Ascending aorta (tissue), 2 donors: ENCODE measurements at places on chromosomes 6 and 20. TPM values are rescaled to one million over a fixed set of nuclear protein-coding genes. Genes with fewer than 3 reads are reported as not detected.

DNA sequence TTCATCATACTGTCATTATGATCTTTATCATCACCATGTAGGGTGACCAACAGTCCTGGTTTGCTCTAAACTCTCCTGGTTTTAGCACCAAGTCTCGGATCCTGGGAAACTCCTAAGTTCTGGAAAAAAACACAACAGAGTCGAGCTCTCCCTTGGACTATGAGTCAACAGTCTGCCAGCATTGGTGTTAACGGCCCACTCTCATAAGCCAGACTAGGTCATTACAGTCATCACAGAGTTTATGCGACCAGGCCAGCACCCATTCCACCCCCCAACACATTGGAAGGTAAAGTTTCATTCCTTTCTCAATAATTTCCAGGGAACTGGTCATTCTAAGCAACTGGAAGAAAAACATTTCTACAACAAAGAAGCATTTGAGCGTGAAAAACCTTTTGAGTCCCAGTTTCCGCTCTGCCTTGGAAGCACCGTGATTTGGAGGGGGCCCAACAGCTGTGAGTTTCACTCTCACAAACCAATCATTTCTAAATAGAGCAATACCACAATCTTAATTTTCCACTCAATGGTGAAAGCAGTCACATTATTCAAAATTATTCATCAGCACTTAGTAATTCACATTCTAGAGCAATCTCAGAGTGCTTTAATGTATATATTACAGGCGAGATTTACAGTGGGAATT lies 445.0 kb downstream of the CDH26 start:
- H3K27me3 ChIP-seq = no peaks in the 10 kb centered on the region
- no peaks in the 10 kb centered on the region for H3K4me1 ChIP-seq
- no peak for DNase-seq
- H3K27ac ChIP-seq = no peak overlapping the region
- H3K4me3 ChIP-seq = no peak overlapping the region

DNA sequence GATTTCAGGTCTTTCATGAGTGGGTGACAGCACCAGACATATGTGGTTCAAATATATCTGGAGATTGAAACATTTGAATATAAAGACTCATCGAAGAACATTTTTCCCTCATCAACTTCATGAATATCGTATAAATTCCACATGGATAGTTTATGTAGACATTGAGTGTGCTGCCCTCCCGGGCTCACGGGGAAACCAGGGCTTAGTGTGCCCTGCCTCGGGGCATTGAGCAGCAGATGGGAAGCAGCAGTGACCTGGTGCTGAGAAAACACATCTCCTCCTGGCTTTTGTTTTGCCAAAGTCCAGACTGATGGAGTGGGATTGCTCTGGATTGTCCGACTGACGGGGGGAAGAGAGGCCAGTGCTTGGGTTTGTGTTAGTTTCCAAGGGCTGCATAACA lies 17.8 kb upstream of the SLC2A12 start:
- no peaks in the 10 kb centered on the region for H3K36me3 ChIP-seq
- DNase-seq = no peak
- H3K4me3 ChIP-seq = no peak overlapping the region
- no peak overlapping the region for H3K27ac ChIP-seq

- no peaks in the 10 kb centered on the region for H3K27me3 ChIP-seq
- H3K36me3 ChIP-seq = no peaks in the 10 kb centered on the region
- no peak overlapping the region for H3K4me3 ChIP-seq
- DNase-seq = no peak
- peak overlapping the region; percentile 78 for H3K27ac ChIP-seq
- H3K4me1 ChIP-seq = peaks cover 45% of the 10 kb centered on the region
These were observed 152.4 kb downstream of the SASH1 start for GRCh38 chr6:148495029-148495428.

- H3K36me3 ChIP-seq = peaks cover 32% of the 10 kb centered on the region
- no peak for DNase-seq
- no peaks in the 10 kb centered on the region for H3K27me3 ChIP-seq
- H3K4me1 ChIP-seq = no peaks in the 10 kb centered on the region
These were observed 134.9 kb downstream of the SLC23A2 start for GRCh38 chr20:4866429-4866828.

GRCh38 chr6:67287566-67287965 lies 1347.5 kb upstream of the ADGRB3 start:
- no peak overlapping the region for H3K27ac ChIP-seq
- no peaks in the 10 kb centered on the region for H3K27me3 ChIP-seq
- H3K4me1 ChIP-seq = no peaks in the 10 kb centered on the region
- H3K4me3 ChIP-seq = no peak overlapping the region
- no peaks in the 10 kb centered on the region for H3K36me3 ChIP-seq

GRCh38 chr6:102670735-102671134 lies 1277.2 kb downstream of the GRIK2 start:
- no peak overlapping the region for H3K4me3 ChIP-seq
- H3K4me1 ChIP-seq = no peaks in the 10 kb centered on the region
- no peak overlapping the region for H3K27ac ChIP-seq
- H3K27me3 ChIP-seq = no peaks in the 10 kb centered on the region
- DNase-seq = no peak

DNA sequence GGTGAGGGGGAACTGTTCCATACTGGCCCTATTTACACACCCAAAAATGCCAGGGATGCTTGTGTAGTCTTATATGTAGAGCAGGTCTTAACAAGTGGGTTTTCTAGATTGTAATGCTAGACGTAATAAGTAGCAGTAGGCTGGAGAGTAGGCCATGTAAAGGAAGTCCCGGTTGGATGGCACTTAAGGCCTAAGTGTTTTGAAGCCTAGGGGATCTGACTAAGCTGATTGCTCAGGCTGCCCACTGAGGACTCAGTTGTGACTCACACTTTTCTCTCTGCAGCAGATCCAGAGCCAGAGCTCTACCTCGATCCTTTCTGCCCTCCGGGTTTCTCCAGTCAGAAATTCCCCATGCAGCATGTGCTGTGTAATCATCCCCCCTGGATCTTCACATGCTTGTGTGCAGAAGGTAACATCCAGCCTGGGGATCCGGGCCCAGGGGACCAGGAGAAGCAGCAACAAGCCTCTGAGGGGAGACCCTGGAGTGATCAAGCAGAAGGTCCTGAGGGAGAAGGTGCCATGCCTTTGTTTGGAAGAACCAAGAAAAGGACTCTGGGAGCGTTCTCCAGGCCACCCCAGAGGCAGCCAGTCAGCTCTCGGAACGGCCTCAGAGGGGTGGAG lies 26.6 kb downstream of the ZNF133 start:
- no peak overlapping the region for H3K27ac ChIP-seq
- H3K4me1 ChIP-seq = no peaks in the 10 kb centered on the region
- H3K27me3 ChIP-seq = no peaks in the 10 kb centered on the region

DNA sequence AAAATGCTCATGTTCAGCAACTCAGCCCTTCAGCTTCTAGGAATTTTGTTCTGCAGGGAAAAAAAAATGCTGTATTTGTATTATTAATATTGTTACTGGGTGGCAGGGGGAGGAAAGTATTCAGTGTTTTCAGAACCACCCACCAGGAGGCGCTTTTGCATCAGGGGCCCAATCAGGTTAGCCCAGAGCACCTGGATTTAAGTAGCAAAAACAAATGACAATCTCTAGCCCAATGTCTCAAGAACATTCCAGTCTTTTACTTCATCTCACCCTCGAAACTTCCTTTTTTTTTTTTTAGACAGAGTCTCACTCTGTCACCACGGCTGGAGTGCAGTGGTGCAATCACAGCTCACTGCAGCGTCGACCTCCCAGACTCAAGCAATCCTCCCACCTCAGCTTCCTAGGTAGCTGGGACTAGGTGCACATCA lies 635 bp upstream of the C20orf203 start:
- H3K36me3 ChIP-seq = no peaks in the 10 kb centered on the region
- no peaks in the 10 kb centered on the region for H3K27me3 ChIP-seq
- no peaks in the 10 kb centered on the region for H3K4me1 ChIP-seq

- H3K36me3 ChIP-seq = no peaks in the 10 kb centered on the region
- H3K4me1 ChIP-seq = peaks cover 4% of the 10 kb centered on the region
- H3K27ac ChIP-seq = no peak overlapping the region
These were observed 21.6 kb downstream of the KIF16B start for GRCh38 chr20:16551607-16552006.

GRCh38 chr20:16104783-16105182 lies 468.5 kb downstream of the KIF16B start:
- no peaks in the 10 kb centered on the region for H3K36me3 ChIP-seq
- DNase-seq = no peak
- no peaks in the 10 kb centered on the region for H3K27me3 ChIP-seq
- H3K4me3 ChIP-seq = no peak overlapping the region
- no peak overlapping the region for H3K27ac ChIP-seq

DNA sequence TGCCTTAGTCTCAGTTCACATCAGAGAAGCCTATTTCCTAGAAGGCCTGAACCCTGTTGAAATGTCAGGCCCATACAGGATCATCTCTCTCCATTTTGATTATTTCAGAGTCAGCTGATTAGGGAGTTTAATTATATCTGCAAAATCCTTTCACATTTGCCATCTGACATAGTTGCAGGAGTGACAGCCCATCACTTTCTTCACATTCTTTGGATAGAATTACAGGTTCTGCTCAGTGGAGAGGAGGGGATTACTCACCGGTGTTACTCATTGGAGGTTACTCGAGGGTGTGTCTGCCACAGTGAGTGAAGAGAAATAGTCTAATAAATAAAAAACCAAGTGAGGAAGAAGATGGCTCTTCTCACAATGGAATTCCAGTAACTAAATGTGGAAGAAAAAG lies 216.8 kb downstream of the TMEM242 start:
- no peaks in the 10 kb centered on the region for H3K27me3 ChIP-seq
- H3K27ac ChIP-seq = no peak overlapping the region
- H3K4me3 ChIP-seq = no peak overlapping the region
- DNase-seq = no peak

DNA sequence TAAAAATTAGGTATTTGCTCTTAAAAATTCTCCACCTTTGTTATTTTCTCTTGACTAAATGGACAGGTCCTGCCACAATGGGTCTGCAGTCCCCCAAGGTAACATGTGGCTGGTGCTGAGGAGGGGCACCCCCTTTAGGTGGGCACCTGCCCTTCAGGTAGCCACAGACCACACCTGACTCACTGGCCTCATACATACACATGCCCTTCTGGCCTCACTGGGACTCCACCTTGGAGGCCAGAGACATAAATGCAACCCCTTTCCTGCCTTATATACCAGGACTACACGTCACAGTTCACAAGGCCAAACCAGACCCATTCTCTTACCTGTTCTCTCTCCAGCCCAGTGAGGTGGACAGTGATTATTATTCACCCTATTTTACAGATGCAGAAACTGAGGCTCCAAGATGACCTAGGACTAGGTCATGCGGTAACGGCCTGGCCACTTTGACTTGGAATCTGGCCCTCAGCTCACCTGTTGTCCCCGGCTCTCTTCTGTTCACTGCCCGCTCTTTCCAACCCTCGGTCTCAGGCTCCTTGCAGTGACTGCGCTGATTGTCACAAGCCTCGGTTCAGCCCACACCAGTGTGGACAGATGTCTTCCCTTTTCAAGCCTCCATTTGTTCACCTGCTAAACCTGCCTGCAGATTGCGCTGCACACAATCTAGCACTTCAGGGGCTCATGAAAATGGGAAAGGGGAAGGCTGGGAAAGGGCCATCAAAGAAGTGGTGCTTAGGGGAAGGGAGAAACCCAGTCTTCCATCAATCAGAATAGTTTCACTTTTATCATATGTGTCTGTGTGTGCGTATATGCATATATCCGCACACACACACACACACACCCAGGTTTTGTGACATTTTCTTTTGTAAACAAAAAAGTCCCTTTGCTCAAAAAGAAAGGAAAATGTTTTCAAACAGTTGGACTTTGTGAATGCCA lies 121.7 kb downstream of the BCAS1 start:
- no peak overlapping the region for H3K4me3 ChIP-seq
- DNase-seq = no peak
- no peak overlapping the region for H3K27ac ChIP-seq
- H3K27me3 ChIP-seq = no peaks in the 10 kb centered on the region

DNA sequence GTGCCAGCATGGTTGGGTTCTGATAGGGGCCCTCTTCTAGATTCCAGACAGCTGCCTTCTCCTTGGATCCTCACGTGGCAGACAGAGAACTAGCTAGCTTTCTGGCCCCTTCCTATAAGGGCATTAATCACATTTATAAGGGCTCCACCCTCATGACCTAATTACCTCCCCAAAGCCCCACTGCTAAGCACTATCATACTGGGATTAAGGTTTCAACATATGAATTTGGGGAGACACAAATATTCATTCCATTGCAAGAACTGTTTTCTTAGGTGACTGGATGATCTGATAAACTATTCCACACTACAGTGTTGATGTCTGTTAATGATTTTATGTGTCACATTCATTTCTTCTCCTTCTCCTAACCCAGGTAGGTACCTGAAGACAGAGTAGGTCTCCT lies 135.8 kb upstream of the COL21A1 start:
- no peaks in the 10 kb centered on the region for H3K36me3 ChIP-seq
- DNase-seq = no peak
- H3K4me1 ChIP-seq = peaks cover 4% of the 10 kb centered on the region
- no peak overlapping the region for H3K4me3 ChIP-seq

GRCh38 chr20:764255-764654 lies 4.0 kb downstream of the SLC52A3 start:
- DNase-seq = no peak
- no peaks in the 10 kb centered on the region for H3K36me3 ChIP-seq
- no peaks in the 10 kb centered on the region for H3K4me1 ChIP-seq
- H3K4me3 ChIP-seq = no peak overlapping the region
- no peak overlapping the region for H3K27ac ChIP-seq

DNA sequence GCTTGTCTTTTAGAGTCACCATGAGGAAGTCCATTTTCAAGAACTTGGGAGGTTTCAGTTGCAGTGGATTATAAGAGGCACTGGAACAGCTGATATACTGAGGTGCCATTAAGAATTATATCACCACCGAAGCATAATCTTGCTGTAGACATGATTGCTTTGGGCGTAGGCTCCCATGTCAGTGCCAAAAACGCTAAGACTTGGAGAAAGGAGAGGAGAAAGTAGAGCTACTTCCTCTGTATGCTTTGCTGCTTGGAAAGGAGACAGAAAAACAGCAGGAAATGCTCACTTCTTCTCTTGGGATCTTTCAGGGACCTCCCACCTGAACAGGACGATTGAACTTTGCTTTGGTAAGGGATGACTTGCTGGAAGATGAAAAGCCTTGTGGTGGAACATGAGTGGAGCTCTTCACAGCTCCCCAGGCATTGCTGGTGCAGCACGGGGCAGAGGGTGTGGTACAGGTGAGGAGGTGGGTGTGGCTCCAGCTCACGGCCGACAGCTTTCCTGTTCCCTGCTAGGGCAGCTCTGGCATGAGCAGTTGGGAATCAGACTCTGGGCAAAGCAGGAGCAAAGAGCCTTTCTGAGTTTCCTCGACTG lies 190.4 kb upstream of the JAG1 start:
- no peaks in the 10 kb centered on the region for H3K36me3 ChIP-seq
- H3K27me3 ChIP-seq = no peaks in the 10 kb centered on the region
- H3K4me3 ChIP-seq = no peak overlapping the region
- H3K4me1 ChIP-seq = no peaks in the 10 kb centered on the region
- peak overlapping the region; percentile 59 for H3K27ac ChIP-seq

BCL2L1 gene
- total RNA-seq = 200 TPM

PGC gene
- 0.53 TPM for total RNA-seq

BFSP1 gene
- not detected for total RNA-seq

PKIB gene
- total RNA-seq = not detected

TNF gene
- 11.5 TPM for total RNA-seq

GMPR gene
- 18.4 TPM for total RNA-seq

KIAA1755 gene
- 15.2 TPM for total RNA-seq

COL21A1 gene
- 24.5 TPM for total RNA-seq

KHDC3L gene
- not detected for total RNA-seq

RAMACL gene
- total RNA-seq = not detected

POM121L2 gene
- not detected for total RNA-seq

ITPR3 gene
- 43.0 TPM for total RNA-seq
